SK-MEL-5 (cell line): ENCODE measurements at places on chromosomes 3 and 15. TPM values are rescaled to one million over a fixed set of nuclear protein-coding genes. Genes with fewer than 3 reads are reported as not detected.

LEKR1 gene
- 0.21 TPM in 1 of 2 replicates, not detected in the other for total RNA-seq

ACOX2 gene
- total RNA-seq: 3.0 and 5.6 TPM in 2 replicates

COL8A1 gene
- not detected in 2 replicates for total RNA-seq

NPRL2 gene
- 21.9 and 24.3 TPM in 2 replicates for total RNA-seq

TLR9 gene
- not detected in 2 replicates for total RNA-seq

ATP8B4 gene
- total RNA-seq: 1.2 and 2.0 TPM in 2 replicates

ANKUB1 gene
- total RNA-seq: 0.08 TPM in 1 of 2 replicates, not detected in the other

GHRL gene
- not detected in 2 replicates for total RNA-seq

MCF2L2 gene
- 0.79 and 1.0 TPM in 2 replicates for total RNA-seq

GOLGA6D gene
- total RNA-seq: not detected in 2 replicates

DNA sequence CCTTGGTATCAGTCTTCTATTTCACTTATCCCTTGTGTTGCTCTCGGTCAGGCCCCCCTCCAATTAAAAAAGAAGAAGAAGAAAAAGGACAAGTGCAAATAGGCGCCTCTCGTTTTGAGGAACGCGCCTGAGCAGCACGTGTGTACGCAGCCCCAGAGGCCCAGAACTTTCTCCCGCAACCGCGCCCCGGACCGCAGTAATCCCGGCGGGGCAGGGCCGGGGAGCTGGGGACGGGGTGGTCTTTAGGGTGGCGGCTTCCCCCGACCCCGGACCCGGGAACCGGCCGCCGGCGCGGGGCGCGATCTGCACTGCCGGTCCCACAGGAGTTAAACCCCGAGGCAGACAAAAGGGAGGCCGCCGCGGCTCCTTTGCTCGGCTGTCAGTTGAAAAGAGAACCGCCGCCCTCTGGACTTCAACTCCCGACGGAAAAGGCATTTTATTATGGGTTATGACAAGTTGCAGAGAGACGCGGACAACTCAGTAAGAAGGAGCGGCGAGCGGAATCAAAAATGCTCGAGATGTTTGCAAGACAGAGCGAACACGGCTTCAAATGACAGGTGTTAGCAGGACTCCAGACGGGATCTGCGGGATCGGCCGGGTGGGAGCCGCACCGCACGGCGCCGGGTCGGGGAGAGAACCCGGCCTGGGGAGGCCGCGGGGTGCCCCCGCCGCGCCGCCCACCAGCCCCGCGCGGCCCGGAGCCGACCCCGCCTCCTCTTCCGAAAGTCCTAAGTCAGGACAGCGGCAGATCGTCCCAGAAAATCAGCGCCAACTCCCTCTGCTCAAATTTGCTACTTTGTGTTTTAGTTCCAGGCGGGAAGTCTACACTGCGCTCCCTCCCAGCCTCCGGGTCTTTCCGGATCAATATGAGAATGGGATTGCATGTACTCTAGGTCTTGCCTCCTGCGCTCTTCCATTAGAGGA is 79.0 kb downstream of the NR2F2 start:
- DNase-seq: no peak

- no peak for DNase-seq
Observed at GRCh38 chr3:190008432-190008831, 112.3 kb downstream of the P3H2 start.

- no peak for DNase-seq
Observed at GRCh38 chr15:76974456-76975036, 20.4 kb upstream of the PSTPIP1 start.

GRCh38 chr3:191176038-191176785 is 22.8 kb upstream of the OSTN start:
- DNase-seq: peak; percentile 16

DNA sequence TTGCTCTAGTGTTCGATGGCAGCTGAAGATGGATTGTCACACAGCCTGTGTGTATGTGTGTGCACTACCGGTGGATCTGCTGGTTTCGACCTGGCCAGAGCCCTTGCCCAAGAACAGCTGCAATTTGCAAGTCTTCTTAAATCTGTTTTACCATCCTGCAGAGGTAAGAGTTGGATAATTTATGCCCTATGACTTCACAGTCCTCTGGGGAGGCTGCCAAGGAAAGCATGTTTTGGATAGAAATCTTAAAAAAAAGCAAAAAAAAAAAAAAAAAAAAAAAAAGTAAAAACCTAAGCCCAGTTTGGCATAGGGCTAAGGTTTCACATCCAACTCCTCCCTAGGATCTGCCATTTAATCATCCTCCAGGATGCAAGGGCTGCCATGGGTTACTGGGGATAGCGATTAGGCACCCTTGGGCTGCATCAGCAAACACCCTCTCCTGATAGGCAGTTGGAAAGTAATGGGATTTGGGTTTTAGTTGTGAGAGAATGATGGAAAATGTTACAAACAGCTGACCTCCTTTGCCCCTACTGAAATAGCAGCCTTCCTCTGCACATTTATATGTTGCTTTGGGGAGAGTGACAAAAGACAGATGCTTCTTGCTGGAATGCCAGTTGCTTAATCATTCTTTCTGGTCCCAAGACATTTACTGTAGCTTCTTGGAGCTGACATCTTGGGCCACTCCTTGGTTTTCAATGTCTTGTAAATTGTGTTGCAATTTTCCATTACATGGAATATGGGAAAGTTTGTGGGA is 35.4 kb downstream of the CD200R1L start:
- DNase-seq: no peak

DNA sequence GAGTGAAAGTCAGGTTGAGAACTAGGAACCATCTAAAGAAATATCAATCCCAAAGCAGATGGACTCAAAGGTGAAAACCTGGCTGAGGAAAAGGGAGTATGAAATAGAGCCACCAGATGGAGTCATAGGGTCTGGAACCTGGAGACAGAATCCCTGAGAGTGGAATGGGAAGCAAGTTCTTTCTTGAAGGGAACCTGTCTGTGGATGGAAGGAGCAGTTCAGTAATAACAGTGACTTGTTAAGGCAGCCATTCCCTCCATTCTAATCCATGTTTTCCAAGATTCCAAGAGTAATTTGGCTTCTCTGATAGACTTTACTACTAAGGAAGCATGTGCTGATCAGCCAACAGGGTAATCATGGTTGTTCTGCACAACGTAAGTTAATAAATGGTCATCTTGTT is 22.5 kb upstream of the AQP9 start:
- DNase-seq: peak; percentile 34

- DNase-seq: no peak
Observed at GRCh38 chr3:174431717-174432116, 427.4 kb upstream of the NAALADL2 start.

GRCh38 chr3:15051531-15051930 is 13.6 kb downstream of the MRPS25 start:
- DNase-seq: peak; percentile 91

DNA sequence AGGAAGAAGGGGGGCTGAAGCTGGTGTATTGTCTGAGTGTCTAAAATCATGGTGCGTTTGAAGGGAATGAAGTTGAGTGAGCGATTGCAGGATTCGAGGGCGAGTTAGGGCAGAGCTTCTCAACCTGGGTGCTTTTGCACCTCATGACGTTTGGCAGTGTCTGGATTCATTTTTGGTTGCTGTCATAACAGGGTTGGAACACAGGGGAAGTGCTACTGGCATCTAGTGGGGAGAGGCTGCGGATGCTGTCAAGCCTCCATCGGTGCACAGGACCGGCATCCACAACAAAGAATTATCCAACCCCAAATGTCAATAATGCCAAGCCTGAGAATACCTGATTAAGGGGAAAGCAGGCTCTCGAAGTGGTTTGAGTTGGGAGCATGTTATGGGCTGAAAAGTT is 120.0 kb downstream of the SLCO3A1 start:
- DNase-seq: peak; percentile 25

DNA sequence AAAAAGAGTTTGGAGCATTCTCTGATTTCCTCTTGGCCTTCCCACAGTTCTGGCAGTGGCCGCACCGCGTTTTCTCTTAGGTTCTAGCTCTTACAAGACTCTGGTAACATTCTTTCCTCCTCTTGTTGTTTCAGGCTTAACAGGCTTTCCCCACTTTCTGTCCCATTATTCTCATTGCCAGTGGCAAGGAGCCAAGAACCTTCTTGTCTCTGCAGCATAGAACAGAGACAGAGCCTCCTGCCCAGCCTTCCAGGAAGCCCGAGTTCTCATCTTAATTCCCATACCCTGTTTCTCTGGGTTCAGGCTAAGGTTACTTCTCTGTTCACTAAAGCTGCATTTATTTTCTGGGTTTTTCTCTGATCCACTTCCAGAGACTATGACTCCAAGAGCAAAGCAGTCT is 61.1 kb downstream of the DUT start:
- no peak for DNase-seq

DNA sequence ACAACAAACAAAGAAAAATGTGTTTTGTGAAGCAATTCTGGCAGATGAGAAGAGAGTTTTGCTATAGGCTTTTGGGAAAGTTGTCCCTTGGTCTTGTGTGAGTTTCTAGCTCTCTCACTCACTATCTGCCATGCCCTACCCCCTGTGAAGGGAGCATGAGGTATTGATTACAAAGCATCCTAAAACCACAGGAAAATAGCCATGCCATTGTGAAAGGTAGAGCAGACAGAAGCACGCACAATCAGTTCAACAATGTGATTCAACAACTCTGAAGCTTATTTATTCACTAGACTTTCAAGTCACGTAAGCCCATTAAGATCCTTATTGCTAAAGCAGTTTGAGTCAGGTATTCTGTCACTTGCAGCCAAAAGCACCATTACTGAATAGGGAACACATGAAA is 6.5 kb upstream of the AQR start:
- no peak for DNase-seq

- DNase-seq: peak; percentile 58
Observed at GRCh38 chr3:10783360-10784351, 32.4 kb upstream of the SLC6A11 start.

DNA sequence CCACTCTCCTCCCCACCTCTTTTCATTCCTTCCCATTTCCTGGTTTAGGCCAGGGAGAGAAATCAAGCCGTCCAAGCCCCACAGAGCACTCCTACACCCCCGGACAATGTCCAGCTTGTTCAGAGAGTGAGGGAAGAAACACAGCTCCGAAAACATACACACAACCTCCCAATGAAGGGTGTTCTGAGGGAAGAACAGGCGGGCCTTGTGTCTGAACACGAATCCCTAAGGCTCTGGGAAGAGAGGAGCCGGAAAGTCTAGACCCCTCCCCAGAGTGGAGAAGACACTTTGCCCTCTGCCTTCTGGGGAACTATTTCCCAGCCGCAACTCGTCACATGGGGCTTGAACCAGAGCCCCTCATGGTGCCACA is 30.5 kb downstream of the ACAN start:
- peak; percentile 76 for DNase-seq

DNA sequence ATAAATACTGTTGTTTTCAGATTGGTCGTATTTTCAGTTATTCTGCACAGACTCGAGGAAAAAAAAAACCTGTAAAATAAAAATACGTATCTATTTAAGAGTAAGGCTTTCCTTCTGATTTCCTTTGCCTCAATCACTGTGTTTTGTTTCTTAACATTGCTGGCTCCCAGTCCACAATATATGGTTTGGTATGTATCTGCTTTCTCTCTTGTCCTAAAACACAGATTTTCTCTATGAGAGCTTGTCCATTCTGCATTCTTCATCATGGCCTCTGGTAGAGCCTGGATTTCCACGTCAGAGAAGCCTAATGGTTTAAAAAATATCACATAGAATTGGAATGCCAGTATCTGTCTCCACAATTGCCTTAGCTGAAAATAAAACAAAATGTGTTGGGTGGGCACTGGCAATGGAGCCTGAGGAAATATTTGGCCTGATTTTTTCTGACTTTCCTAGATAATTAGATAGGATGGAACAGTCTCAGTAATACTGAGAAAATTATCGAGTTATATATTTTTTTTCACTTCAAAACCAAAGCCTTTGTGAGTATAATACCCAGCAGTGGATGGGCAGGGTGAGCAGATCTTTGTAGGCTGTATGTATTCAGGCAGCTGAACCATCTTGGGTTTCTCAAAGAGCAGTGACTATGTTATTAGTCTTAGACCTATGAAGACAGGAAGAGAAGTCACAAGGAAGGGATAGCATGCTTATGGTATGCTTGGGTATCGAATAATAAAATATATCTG is 1.9 kb downstream of the CD200 start:
- no peak for DNase-seq

- no peak for DNase-seq
Observed at GRCh38 chr3:108623504-108623903, 34.0 kb downstream of the DZIP3 start.

- DNase-seq: no peak
Observed at GRCh38 chr3:194826594-194826993, 140.9 kb downstream of the FAM43A start.

- DNase-seq: no peak
Observed at GRCh38 chr3:149605902-149606301, 51.9 kb downstream of the WWTR1 start.

- no peak for DNase-seq
Observed at GRCh38 chr15:77287385-77287784, 132.5 kb downstream of the PEAK1 start.

- no peak for DNase-seq
Observed at GRCh38 chr3:66912306-66912705, 85.8 kb upstream of the KBTBD8 start.

DNA sequence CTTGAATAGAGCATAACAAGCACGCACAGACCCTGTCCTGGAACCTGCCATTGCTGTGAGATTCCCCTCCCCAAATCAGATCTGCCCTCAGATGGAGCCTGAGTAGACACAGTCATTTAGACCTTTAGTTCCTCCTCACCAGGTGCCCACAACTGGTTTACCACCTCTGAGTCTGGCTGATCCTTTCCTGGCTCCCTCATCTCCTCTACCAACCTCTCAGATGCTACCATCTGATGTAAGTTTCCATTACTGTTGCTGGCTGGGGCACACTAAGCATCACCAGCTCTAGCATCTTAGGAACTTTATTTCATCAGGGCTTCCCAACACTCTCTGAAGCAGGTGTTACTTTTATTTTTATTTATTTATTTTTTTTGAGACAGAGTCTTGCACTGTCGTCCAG is 288.3 kb downstream of the TLE3 start:
- DNase-seq: no peak

DNA sequence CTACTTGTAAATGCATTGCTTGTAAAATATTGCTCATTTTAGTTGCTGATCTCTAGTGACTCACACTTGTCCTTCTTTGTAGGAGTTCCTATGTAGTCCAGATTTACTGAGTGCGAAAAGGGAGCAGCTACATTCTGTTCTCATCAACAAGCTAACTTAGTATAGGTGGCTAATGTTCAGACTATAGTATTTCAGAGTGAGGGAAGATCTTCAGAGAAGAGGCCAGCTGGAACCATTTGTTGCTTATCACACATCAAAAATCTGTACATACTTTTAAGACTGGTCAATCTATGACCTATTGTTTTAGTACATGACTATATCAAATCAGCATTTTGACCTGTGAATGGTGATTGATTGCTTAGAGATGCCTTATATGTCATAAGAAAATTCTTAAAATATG is 71.3 kb upstream of the THSD4 start:
- no peak for DNase-seq

- peak; percentile 23 for DNase-seq
Observed at GRCh38 chr3:105526360-105527111, 159.8 kb downstream of the ALCAM start.
